ENCODE measurements at places on chromosomes 3 and 15.

DNA sequence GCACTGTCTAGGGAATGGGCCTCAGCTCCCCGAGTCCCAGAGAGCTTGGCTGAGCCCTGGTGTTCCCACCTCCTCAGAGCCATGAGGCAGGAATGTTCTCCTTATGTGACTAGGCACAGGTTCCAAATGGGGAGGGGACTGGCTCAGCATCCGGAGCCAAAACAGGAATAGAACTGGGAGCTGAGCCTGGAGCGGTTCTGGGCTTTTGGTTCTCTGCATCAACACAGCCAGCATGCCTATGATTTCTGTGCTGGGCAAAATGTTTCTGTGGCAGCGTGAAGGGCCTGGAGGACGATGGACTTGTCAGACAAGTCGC lies at the start of gene FAM131A:
FAM131A (plus strand) TSS at position 202 of the 316 bp plus-strand sequence; CDS start at position 233, 31 bp downstream.
- DNase-seq: no peak

GRCh38 chr3:64659617-64659978 lies 28.2 kb downstream of the ADAMTS9 start:
- no peak for DNase-seq

DNA sequence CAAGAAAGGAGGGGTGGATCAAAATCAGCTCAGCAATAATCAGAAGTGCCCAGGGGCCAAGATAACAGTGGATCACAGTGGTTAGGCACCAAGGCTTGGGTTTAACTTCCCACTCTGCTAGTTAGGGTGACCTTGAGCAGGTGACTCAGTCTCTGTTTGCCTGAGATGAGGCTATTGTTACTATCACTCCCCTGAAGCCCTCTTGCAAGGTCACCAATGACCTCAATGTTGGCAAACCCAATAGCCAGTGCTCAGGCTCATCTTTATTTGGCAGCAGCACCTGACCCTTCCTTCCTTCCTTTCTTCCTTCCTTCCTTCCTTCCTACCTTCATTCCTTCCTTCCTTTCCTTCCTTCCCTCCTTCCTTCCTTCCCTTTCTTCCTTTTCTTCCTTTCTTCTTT lies 102.4 kb upstream of the HACD2 start:
- no peak for DNase-seq

GRCh38 chr15:69508659-69509058 lies 56.0 kb downstream of the RPLP1 start:
- DNase-seq: no peak

GRCh38 chr15:71678191-71678590 lies 132.2 kb upstream of the NR2E3 start:
- DNase-seq: no peak

DNA sequence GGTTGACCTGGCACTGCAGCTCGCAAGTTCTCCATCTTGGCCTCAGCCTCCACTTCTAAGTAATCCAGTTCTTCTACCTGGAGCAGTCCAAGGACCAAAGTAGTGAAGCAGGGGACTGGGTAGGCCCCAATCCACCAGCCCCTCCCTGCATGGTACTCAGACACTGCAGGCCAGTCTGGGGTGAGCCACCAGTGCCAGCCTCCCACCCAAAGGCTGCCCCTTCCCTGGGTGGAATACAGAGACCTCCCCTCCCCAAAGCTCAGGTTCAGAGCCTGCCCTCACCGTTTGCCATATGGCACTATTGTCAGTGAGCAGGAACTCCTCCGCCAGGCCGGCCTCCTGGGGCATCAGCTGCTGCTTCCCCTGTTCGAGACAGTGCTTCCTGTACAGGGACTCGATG lies 10.8 kb downstream of the POLG start:
- no peak for DNase-seq

GRCh38 chr15:79167776-79168175 lies 77.2 kb upstream of the RASGRF1 start:
- no peak for DNase-seq

DNA sequence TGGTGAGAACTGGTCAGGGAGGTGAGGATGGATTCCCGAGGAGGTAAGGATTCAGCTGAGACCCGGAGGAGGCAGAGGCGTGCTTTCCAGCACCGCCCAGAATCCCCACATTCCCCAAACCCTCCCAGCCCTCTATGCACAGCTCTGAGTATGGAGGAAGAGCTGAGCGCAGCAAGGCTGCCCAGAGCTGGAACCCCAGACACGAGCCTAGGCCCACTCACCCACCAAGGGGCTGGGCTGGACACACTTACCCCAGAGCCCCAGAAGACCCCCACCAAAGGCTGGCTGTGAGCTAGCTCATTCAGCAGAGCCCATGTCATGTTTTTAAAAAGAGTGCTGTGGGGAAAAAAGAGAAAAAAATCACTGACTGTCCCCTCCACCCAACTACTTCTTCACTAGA lies 271.5 kb downstream of the XXYLT1 start:
- no peak for DNase-seq

DNA sequence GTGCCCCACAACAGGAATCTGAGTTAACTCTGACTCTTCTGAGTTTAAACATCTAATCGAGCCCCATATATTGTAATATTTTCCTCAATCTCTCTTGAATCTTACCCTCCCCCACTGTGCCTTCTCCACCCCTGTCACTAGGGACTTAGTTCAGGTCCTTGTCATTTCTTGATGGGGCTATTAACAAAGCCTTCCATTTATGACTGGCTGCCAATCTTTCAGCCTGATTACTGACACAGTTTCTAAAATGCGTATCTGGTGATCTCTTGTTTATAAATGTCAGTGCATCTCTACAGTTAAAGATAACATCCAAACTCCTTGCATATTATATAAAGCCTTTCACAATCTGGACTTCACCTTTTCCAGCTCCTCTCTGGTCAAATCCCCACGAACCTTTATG lies 124.3 kb downstream of the IGSF11 start:
- no peak for DNase-seq

DNA sequence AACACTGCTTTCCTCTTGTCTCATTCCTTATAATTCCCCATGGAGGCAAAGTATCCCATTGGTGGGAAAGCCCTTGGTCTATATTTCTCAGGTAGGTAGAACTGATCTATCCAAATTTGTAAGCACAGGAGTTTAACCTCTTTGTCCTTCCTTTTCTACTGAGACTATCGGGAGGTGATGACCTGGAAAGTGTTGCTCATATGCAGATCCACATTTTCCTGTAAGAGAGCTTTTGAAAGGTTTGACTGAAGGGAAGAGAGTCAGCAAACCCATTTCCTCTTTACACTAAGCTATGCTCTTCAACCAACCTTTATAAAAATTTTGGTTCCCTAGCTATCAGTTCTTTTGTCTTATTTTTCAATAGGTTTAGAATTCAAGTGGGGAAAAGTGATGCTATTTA lies 200.7 kb downstream of the TIGIT start:
- no peak for DNase-seq

- DNase-seq: no peak
Measured at GRCh38 chr15:88747111-88747510, 56.1 kb upstream of the ACAN start.

DNA sequence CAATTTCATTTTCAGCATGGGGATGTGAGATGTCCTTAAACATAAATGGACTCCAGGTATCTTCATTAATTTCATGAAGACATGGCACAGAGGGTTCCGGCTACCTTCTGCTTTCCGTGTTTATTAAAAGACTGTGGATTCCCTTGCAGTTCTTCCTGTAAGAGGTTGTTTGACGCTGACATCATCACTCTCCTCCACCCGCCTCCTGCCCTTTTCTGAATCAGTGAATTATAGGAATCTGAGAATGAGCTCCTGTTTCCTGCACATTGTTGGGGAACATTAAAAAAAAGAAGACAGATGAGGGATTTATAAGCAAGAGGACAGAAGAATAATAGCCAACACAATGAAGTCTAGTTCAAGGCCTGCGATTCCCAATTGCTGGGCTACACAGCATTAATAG lies 191.3 kb downstream of the LPP start:
- no peak for DNase-seq

DNA sequence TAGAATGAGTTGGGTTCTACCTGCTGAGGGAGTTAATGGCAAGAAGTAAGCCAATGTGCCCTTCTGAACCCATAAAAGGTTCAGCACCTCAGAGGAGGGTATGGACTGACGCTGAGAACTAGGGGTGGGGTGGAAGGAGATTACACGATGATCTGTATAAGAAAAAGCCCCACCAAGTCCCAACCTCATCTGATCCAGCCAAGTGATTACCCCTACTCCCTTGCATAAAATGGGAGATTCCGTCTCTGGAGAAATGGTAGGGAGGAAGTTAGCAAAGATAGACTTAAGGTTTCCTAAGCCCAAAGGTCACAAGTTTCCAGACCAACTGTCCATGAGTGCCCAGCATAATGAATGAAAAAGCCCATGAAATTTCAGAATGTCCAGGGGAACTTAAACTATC lies 7.1 kb upstream of the DVL3 start:
- DNase-seq: no peak

- no peak for DNase-seq
Measured at GRCh38 chr3:195039180-195039843, 231.6 kb downstream of the XXYLT1 start.

DNA sequence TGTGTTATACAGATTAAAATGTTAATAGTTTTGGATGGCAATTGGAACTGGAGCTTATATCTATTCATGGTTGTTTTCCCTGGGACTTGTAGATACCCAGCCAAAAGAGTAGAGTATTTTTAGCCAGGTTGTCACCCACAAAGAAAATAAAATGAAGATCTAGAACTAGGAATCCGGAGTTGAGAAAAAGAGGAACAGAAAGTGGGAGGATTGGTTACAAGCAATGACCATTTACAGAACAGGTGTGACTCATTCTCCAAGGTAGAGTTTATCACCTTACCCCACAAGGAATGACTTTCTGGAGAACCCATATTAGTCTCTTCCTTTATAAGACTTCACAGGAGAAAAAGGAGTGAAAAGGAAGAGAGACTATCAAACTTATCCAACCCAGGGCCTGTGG lies 99.8 kb downstream of the TMEM108 start:
- no peak for DNase-seq

DNA sequence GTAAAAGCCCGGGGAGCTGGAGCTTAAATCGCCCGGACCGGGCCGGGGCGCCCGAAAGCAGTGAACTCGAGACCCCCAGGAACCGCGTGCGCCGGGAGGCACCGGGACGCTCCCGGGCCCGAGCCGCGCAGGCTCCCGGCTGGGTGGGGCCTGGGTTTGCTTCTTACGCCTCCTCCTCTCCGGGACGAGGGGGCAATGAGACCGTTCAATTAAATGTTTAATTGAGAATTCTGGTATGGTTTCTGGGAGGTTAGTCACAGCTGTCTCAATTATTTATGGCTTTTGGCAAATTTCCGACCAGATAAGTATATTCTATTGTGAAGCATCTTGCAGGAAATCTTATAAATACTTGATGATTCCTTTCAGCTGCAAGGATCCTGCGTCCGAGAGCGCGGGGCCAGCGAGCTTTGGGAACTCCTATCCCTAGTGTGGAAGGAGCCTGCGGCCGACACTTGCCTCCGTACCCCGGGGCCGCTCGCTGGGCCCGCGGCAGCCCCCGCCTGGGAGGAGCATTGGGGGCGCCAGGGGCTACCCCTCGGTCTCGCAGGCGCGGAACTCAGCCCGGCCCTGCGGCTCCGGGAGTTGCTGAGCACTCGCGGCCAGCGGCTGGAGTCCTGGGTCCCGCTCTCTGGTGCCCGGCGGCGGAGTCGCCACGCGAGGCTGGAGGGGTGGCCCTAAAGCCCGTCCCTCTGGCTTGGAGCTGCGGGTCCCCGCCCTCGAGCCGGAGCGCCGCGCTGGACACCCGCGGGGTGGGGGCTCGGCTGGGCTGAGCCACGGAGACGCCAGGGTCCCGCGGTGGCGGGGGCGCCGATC lies 10.3 kb downstream of the ISL2 start:
- DNase-seq: no peak

- peak; percentile 79 for DNase-seq
Measured at GRCh38 chr3:127697551-127698240, 24.9 kb downstream of the ABTB1 start.

- DNase-seq: no peak
Measured at GRCh38 chr15:38696109-38696727, 131.6 kb upstream of the RASGRP1 start.

DNA sequence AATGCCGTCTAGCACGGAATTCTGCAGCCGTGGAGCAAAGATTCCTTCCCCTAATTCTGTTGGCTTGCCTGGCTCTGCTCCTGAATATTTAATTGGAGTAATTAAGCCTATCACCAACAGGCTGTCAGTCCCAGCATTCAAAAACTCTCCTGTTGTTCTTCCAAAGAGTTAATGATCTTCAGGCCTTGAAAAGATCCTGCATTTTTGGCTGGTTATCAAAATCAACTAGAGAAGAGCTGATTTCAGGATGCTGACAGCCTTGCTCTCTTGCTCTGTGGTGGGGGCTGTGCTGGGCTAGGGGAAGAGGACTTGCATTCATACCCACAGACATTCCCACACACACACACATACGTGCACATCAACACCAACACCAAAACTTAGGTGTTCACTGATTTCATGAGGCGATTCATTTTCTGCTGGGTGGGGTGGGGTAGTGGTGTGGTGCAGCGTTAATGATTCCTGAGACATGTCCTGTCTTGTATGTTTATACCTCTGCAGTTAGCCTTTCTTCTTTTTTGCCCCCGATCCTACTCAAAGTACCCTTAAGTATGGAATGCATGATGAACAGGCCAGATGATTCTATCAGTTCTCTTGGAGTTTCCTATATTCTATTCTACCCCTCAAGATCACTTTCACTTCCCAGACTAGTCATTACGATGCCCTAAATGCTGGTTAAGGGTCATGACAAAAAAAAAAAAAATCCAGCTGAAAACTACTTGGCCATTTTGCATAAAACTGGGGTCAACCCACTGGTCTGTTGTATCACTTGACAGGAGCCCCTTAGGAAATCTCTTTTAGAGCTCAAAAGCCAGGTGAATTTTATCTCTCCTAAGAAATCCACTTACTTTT lies 42.3 kb downstream of the CPN2 start:
- DNase-seq: no peak

- no peak for DNase-seq
Measured at GRCh38 chr3:107581230-107581629, 58.5 kb downstream of the BBX start.

DNA sequence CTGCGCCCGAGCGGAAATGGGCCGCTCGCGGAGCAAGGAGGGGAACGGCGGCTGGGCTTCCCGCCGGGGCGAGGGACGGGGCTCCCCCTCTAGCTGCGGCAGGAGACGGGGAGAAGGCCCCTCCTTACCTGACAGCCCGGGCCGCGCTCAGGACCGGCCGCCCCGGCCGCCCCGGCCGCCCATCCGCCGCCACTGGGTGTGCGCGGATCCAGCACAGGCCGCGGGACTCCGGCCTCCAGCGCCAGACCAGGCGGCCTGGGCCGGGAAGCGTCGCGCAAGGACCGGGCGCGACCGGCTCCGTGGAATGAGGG lies 296 bp downstream of the TPRA1 start:
- peak; percentile 47 for DNase-seq
